T-helper 22 cell (primary cell): ENCODE measurements at places on chromosomes 13 and 19.

GRCh38 chr13:77062097-77062496, 35.1 kb upstream of the FBXL3 start:
- DNase-seq, result no peak

- DNase-seq, result no peak
These were observed 128.6 kb upstream of the PEG3 start for GRCh38 chr19:56969156-56969555.

GRCh38 chr13:83215627-83216026, 666.6 kb downstream of the SLITRK1 start:
- DNase-seq, result no peak

GRCh38 chr19:44603201-44603945, 10.0 kb upstream of the IGSF23 start:
- no peak for DNase-seq

DNA sequence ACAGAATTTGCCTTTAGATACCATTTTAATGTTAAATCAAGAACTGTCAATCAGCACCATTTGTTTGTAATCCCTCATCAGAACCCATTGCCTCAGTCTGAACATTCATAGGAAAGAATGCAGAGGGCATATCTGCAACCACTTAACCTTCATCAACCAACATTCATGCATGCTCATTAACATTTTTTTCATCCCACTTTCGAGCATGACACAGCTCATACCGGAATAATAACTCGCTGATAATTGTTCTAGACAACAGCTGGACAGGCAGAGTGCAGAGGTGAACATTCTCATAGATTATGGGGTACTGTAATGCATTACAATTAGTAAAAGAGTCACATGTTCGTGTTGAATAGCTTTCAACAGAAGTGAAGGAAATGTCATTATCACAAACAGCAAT, 216.8 kb downstream of the DIAPH3 start:
- DNase-seq, result no peak

DNA sequence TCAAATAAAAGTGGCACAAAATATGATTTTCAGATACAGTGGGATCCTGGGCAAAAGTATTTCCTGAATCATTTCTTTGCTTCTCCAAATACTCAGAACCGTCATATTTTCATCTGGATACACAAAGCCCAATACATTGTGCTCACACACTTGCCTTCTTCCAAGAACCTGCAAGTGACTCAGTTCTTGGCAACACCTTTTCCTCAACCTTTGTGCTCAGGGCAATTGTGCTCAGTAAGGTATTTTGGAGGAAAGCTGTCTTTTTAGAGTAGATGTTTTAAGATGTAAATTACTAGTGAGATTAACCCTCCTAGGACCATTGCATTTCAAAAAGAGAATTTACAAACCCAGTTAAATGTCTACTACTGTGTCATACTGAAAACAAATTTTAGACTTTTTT, 233.5 kb downstream of the EFNB2 start:
- no peak for DNase-seq

DNA sequence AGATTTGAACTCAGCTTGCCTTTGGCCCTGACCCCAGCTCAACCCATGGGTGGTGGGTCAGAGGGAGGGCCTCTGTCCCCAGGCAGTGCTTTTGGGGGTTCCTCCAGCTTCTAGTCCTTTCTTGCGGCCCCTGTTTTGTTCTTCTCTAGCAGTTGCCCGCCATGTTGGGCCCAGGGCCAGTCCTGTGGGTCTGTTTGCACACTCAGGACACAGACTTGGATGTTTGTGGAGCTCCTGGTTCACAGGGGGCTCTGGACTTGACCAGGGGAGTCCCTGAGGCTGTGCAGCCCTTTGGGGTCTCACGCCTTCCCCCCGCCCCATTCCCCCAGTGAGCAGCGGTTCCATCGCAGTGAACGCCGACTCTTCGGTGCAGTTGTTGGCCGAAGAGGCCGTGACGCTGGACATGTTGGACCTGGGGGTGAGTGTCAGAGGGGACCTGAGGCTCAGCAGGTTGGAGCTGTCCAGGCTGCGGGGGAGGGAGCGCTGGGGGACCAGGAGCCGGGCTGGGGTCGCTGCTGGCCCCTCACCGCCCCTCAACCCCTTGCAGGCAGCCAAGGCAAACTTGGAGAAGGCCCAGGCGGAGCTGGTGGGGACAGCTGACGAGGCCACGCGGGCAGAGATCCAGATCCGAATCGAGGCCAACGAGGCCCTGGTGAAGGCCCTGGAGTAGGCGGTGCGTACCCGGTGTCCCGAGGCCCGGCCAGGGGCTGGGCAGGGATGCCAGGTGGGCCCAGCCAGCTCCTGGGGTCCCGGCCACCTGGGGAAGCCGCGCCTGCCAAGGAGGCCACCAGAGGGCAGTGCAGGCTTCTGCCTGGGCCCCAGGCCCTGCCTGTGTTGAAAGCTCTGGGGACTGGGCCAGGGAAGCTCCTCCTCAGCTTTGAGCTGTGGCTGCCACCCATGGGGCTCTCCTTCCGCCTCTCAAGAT, 2.5 kb downstream of the ATP5F1D start:
- peak; percentile 69 for DNase-seq

GRCh38 chr19:38808741-38809140, 4.0 kb downstream of the LGALS4 start:
- no peak for DNase-seq

- no peak for DNase-seq
These were observed 28.1 kb upstream of the CCNE1 start for GRCh38 chr19:29783627-29784190.

DNA sequence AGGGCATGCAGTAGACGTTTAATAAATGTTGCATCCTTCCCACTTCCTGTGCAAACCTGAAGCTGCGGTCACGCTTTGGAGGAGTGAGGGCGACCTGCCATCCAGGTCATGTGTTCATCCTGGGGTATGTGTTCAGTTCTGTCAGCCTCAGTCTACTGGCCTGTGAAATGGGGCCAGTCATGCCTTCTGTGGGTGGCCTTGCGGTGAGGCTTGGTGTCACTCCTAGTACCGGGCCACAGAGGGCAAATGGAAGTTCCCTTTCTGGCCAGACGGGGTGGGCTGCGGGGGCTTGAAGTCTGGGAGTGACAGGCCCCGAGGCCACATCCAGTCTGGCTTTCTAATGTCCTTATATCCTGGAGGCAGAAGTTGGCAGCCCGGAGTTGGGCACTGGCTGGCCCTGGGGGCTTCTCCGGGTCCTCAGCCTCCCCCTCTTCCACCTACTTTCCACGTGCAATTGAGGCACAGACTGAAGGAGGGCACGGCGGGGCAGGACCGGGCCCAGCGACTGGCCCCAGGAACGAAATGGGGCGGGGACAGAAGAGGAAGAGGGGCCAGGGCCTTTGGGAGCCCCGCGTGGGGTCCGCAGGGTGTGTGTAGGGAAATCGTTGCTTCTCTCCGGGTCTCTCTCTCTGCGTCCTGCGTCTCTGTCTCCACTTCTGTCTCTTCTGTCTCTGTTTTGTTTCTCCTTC, 11.1 kb downstream of the PDE4A start:
- peak; percentile 61 for DNase-seq

- DNase-seq, result no peak
These were observed 12.3 kb upstream of the TNFSF13B start for GRCh38 chr13:108257248-108257647.

GRCh38 chr13:58134012-58134411, 502.5 kb downstream of the PCDH17 start:
- no peak for DNase-seq

DNA sequence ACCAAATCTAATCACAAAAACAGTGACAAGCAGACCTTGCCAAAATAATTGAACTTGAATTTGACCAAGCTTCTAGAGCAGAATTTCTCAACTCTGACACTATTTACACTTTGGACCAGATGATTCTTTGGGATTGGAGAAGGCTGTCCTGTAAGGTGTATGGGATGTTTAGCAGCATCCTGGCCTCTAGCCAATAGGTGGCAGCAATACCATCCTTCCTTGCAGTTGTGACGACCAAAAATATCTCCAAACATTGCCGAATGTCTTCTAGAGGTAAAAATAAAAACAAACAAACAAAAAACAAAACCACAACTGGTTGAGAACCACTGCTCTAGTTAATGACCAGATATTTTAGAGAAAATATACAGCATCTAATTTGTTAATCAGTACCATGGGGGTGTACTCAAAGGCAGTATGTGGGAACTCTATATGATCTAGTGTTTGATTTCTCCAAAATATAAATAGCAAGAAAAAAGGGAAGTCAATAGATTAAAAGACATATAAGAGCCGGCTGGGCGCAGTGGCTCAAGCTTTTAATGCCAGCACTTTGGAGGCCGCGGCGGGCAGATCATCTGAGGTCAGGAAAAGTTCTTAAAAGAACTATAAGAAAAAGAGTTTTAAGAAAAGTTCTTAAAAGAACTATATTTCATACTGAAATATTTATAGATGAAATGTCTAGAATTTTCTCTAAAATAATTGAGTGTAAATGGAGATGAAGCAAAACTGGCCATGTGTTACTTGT, 60.9 kb upstream of the ZNF527 start:
- DNase-seq, result no peak

- no peak for DNase-seq
These were observed 16.0 kb upstream of the CLN5 start for GRCh38 chr13:76975863-76976262.
